ENCODE measurements at places on chromosomes 2 and 18.

DNA sequence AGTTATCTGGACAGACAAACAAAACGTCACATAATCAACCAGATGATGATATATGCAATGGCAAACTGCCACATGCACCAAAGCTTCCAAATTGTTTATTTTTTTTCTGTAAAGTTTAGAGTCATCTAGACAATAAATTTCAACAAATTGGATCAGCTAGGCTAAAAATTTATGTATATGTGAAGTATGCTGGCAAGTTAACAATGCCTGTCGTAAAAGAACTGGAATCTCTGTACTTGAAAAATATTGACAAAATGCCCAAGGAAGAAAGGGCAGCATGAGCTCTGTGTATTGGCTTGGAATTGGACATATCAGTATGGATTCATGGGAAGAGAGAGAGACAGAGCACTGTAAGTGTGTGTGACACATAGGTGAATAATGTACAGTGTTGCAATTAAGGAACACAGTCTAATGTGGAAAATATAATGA, 309.8 kb downstream of the ERBB4 start:
- no peak for DNase-seq

GRCh38 chr2:53842891-53843290, 16.9 kb downstream of the GPR75 start:
- no peak for DNase-seq

GRCh38 chr2:159442159-159442852, 155.8 kb upstream of the WDSUB1 start:
- DNase-seq = no peak

DNA sequence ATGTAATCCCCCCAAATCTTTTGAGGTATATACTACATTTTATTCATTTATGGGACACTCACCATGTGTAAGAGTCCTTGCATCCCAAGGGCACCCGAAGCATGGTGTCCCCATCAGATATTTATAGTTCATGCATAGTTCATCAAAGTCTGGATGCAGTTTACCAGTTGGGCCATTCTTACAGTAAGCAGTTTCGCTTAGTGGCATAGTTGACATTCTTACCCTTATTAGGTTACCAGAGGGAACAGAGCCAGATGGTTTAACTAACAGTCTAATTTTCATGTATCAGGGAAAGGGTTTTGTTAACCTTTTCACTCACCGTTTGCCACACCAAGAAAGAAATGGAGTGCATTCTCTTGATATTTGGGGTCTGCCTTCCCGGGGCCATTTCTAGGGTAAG, 7.1 kb downstream of the ZNF407 start:
- DNase-seq = no peak

DNA sequence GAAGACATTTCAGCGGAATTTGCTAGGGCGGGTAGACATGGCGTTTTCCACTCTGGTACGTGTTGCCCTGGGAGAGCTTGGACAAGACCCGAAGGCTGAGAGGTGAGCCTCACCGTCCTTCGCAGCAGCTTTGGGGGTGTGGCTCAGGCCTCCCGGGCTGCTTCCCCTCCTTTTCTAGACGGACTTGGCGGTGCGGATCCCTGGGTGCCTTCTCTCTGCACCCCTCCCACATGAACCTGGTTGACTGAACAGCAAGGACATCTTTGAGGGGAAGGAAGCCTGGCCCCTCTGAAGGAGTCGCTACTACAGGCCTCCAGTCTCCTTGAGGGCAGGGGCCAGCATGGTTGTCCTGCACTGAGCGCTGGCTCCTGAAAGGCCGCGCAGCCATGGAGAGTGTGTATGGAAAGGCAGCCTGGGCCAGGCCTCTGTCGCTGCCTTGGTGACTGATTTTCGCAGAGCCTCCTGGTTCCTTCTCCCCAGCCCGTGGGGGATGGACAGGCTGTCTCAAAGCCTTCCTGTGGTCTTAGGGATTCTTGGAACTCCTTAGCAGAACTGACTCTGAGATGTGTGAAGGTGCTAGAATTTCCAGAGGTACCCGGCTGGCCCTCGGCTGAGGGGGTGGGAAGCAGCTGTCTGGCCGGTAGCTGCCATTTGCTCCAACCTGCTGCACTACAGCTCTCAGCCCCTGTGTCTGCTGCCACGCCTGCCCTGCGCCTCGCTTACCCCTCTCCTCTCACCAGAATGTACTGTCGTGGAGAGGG, 9.9 kb downstream of the CNNM4 start:
- no peak for DNase-seq

GRCh38 chr2:109125593-109126500, 3.2 kb upstream of the SH3RF3 start:
- peak; percentile 74 for DNase-seq

GRCh38 chr2:76998152-76998551, 524.0 kb downstream of the LRRTM4 start:
- DNase-seq = no peak

- no peak for DNase-seq
Measured at GRCh38 chr18:23878336-23878900, 136.1 kb upstream of the TTC39C start.

- DNase-seq = no peak
Measured at GRCh38 chr2:210287301-210287700, 27.7 kb downstream of the MYL1 start.

DNA sequence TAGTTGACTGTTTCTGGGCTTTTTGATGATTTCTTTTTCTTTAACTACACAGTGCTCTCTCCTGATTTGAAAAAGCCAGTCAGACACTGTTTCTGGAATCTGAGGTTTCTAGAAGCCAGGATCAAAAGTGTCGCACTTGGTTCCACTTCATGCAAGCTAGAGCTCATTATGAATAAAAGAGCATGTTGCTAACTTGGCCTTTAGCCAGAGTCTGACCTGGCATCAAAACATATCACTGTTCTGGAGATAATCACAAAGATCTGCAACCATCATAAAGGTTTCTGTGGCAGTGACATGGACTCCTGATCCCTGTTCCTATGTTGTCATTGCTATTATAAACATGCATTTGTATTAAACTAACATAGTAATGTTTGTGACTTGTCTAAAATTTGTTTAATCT, 76.1 kb upstream of the MAPRE2 start:
- DNase-seq = no peak

DNA sequence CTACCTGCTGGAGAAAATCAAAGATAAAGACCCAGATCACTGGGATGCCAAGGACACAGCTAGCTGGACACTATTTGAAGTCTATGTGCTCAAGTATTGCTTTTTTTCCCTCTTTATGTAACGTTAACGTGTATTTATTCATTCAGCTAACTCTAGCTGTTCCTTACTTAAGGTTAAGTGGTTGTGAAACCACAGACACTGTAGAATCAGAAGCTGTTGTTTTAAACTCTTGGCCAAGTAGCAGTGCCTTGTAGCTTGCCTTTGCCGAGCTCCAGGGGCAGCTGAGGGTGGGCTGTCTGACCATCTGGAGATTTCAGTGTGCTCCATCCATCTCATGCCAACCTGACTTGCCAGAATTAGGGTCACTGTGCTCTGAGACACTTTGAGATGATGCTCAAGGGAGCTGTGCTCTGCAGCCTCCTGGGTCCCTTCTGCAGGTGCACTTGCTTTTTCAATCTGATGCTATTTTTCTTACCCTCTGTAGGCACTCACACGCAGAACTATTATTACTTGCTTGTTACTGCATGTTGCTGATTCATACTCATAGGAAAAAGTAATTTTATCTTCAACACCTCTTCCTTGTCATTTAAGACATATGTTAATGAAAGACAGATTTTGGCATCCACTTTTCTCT, 116.2 kb downstream of the METTL8 start:
- DNase-seq = no peak

DNA sequence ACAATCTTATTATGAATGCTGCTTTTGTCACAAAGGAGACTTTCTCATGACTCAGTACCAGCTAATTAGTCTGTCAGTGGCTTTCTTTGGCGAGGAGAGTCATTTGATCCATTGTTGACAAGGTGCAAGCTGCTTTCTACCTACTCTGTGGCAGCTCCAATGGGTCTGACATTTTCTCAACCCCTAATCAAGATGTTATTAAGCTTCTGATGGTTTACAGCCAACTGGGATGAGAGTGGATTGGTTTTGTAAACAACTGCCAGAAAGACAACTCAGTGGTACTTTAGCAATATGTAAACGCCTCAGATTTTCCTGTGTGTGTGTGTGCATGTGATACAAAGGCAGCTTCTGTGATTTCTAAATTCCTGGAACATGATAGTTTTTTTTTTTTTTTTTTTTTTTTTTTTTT, 8.2 kb upstream of the CLIP4 start:
- no peak for DNase-seq

DNA sequence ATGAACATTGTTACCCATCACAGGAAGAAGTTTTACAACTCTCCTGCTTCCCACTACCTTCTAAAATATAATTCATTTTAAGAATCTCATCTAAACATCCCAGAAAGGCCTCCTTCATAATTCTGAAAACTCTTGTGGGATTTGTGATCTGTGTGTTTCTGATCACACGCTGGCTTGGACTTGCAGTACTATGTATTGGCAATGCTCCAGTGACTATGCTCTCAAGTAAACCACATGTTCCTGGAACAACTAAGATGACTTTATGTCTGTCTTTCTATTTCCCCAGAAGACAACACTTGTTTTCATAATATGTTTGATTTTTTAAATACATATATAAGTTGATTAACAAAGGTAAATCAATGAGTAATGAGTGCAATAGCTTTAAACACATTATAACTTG, 376.6 kb upstream of the NETO1 start:
- no peak for DNase-seq

DNA sequence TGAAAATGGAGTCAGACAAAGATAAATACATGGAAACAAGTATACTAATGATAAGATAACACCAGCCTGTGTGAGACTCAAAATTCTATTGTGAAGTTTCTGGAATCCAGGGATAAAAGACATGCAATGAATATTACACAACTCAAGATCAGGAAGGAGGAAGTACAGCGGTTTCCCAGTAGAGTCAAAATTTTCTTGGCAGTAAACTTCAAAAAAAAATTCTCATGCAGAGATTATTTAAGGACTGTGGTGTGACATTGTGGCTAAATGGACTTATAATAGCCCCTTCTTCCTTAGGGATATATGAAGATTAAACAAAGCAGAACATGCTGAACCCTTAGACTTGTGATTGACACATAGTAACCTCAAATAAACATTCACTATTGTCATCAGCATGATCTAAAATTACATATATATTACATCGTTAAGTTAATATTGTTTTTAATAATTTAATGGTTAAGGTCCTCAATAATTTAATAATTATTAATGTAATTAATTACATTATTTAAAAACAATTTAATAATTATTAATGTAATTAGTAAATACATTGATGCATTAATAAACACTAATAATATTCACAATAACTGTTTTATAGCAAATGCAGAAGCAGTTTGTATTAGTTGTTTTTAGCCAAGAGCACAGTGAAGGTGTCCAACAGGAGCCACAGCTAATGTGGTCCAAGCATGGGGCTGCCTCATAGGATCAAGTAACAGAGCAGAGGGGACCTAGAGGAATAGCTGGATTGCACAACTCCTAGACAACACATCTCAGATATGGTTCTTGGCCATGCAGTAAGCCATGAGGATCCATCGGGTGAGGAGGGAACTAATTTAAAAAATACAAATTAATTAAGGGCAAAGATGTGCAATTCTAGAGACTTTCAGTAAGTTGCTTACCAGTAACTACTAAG, 77.3 kb downstream of the POLE4 start:
- peak; percentile 25 for DNase-seq

GRCh38 chr2:157431176-157431575, 12.7 kb downstream of the CYTIP start:
- no peak for DNase-seq

- no peak for DNase-seq
Measured at GRCh38 chr18:50757358-50757757, 62.5 kb downstream of the MRO start.

DNA sequence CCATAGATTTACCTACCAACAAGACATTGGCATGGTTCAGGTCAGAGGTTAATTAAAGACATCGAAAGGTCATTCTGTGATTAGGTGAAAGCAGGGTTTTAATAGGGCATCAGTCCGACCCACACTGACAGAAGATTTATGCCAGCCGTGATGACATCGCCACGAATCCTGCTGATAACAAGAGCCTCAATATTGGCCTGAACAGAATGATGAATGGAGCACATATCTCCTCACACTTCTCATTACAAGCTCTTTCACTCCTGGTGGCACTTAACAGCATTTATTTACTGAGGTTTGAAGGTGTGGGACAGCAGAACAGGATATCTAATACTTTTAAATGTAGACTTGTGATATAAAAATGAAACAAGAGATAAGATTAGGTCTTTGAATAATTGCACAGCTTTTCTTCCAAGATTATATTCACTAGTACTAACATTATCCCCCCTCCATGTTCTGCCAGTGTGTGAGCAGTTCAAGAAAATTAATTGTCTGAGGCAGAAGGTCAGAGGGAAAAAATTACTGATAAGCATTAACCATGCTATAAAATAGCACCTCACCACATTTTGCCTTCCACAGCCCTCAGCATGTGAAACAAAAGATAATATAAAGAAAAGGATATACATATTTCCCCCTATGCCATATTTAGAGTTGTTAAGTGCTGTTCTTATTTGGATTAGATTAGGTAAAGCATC, 23.1 kb upstream of the INSIG2 start:
- DNase-seq = no peak

DNA sequence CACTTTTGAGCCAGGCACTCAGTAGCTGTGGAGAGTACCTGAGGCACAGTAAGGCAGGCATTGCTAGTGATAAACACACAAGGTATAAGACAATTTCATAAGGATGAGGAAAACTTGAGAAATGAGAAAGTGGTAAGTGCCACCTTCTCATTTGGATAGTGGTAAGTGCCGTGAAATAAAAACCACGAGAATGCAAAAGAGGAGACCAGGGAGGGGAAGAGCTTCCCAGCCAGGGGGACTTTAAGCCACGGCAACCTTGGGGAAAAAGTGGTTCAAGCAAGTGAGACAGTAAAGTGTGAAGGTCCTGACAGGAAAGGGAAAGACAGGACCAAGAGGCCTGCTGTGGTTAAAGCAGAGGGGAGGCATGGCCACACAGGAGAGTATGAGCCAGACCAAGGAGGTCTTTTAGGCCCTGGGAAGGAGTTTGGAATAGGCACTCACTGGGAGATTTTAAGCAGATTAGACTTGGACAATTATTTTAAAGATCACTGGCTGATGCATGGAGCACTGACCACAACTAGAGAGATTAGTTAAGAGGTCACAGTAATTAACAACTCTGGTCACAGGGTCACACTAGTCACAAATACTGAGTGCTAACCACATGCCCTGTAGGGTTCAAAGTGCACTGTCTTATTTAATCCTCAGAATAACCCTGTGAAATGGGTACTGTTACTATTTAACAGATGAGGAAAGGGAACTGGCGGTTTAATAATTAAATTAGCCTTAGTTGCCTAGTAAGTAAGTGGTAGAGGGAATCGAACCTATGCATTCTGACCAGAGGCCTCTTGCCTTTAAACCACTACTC, 50.1 kb downstream of the THOC1 start:
- no peak for DNase-seq

DNA sequence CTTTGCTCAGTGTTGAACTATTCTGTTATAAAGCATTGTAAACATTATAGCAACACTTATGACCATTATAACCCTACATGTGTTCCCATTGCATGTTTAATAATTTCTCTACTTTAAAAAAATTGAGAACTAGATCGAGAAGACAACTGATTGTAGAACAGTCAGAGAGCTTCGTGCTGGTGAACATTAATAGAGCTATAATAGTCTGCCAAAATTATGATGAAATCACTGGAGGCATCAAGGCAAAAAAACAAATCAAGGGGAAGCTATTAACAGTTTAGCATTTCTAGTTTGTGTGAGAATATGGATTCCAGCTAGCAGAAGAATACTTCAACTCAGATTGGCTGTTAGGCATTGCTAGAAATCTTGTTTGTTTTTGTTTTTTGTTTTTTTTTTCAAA, 284.2 kb downstream of the CAMKMT start:
- DNase-seq = no peak

Data from NB4 (cell line).